ENCODE measurements at places on chromosomes 5 and 9. TPM values are rescaled to one million over a fixed set of nuclear protein-coding genes. Genes with fewer than 3 reads are reported as not detected.

The ANKRD18A gene
- not detected for total RNA-seq

The DRD1 gene
- not detected for total RNA-seq

The SH3PXD2B gene
- 24.3 TPM for total RNA-seq

The C1QTNF2 gene
- 0.38 TPM for total RNA-seq

The SLF1 gene
- total RNA-seq, result 4.3 TPM

The ELAVL2 gene
- 0.25 TPM for total RNA-seq

The FAM221B gene
- not detected for total RNA-seq

The PCSK5 gene
- total RNA-seq, result 1.0 TPM

The SLC23A1 gene
- total RNA-seq, result not detected

The ELP1 gene
- total RNA-seq, result 25.5 TPM

The PPP3R2 gene
- total RNA-seq, result not detected

The C5orf52 gene
- total RNA-seq, result not detected

All from dermis microvascular lymphatic vessel endothelial cell (primary cell).